ENCODE measurements at places on chromosomes 1 and 21.

DNA sequence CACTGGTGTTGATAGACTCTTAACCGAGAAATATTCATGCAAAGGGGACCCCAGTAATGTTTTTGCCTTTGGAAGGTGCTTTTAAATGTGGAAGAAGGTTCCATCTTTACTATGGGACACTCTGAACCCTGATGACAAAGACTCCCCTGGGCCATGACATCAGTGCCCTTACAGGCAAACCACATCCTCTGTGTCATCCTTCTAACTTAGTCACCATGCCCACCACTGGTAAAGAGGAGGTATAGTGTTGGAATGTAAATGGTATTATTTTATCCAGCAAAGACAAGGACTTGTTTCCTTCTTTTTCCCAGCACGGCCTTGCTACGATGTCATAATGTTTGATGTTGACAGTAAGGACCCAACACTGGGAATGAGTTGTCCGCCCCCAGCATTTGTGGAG lies 12.6 kb downstream of the METTL13 start:
- DNase-seq = no peak

GRCh38 chr1:233443040-233443760 lies 115.7 kb downstream of the MAP3K21 start:
- DNase-seq = no peak

DNA sequence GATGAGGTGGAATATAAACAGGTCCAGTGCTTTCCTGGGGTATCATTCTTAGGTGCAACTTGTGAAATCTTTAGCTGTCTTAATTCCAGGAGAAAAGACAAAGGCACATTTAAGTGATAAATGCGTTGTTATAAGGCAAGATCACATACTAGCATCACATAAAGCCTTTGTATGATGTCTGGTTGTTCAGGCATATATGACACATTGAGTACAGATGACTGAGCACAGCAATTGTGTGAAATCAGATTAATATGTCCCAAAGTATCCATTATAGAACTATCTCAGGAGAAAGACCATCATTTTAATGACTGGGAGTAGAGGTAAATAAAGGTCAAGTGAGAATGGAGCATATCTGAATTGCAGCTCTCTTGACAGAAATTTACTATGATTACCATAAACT lies 205.1 kb downstream of the PTGER3 start:
- DNase-seq = no peak

DNA sequence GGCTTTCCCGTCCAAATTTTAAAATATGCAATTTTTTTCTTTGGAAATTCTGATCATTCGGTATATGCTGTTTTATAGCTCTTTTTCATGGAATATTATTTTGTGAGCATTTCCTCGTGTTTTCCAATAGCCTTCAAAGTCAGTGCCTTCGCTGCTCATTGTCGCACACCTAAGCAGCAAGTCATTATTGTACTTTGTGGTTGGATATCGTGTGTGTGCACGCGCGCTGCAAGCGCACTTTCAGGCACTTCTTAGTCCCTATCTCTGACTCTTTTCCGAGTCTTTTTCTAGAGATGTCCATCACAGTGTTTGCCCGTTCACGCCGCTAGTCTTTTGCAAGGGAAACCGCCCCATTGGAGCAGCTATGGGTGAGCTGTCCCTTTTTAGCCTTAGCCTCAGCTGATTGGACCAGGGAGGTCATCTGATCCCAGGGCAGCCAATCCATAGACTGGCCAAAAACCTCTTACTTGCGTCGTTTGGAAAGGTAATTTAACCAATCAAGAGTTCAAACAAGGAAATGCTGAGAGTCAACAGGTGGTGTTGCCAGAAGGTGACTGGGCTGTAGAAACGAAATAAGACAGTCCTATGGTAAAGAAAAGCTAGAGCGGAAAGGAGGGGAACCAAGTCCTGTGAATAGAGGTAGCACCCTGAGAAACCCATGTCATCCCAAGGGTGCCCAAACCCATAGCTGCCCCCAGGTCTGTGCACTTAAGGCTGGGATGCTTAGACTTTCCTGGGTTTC lies 710 bp upstream of the HYI start:
- no peak for DNase-seq

GRCh38 chr1:194684636-194685035 lies 1498.2 kb upstream of the B3GALT2 start:
- DNase-seq = no peak

DNA sequence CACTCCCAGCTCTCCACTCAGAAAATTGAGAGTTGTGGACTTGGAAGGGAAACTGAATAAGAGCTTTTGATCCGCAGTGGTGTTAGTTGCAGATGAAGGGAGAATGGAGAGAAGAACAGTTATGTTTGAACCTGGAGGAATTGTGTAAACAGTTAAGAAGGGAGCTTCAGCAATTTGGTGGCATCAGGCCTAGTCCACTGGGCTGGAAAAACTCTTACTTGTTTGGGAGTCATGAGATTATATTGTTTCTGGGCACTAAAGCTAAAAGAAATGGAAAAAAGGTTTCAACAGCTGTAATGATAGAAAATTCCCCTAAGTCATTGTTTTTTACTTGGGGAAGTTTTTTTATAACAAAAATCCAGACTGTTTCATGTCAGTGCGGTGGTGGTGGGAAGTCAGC lies 256.1 kb upstream of the C1orf87 start:
- no peak for DNase-seq

- peak; percentile 80 for DNase-seq
Measured at GRCh38 chr1:205961991-205962820, 18.9 kb upstream of the SLC26A9 start.

DNA sequence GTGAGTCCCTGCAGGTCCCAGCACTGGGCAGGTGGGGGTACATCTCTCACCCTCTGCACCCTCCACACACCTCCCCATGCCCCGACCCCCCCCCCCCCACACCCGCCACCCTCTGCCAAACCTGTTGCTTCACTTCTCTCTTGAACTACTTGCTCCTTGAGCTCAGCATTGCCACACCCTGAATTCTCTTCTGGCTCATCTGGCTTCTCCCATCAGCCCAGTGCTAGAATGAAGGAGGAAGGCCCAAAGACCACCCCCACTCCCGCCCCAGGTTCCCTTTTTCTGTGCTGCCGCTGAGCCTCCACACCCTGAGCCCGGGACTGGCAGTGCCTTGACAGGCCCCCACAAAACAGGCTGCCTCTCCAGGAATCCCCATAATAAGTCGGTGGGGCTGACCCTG lies 6.4 kb upstream of the TNNI1 start:
- DNase-seq = no peak

DNA sequence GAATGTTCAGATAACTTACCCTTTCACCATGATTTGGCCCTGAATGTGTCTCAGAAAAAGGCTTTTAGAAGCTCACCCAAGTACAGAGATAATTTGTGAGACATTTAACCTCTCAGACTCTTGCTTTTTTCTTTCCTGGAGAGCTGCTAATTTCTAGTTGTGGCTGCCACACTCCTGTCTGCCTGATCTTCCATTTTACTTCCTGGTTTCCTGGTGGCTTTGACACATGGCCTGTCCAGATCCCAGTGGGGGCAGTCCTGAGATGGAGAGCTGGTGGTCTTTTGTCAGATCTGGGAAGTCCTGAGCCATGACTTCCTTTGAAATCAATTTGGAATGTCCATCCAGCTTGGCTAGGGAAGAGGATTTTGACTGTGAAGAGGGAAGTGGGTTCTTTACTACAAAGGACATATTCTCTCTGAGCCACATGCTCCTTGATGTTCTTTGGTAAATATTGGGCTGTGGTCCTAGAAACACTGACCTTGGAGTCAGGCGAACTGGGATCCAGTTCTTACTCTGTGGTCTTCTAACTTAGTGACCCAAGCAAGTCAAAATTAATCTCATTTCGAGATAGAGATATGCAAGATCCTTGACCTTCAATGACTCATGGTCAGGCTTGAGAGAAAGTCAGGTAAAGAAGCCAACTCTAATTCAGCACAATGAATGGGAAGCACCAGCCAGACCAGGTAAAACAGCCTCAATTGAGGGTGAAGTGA lies 78.0 kb upstream of the HSD17B7 start:
- no peak for DNase-seq

GRCh38 chr1:225299624-225300023 lies 128.2 kb downstream of the LBR start:
- no peak for DNase-seq

DNA sequence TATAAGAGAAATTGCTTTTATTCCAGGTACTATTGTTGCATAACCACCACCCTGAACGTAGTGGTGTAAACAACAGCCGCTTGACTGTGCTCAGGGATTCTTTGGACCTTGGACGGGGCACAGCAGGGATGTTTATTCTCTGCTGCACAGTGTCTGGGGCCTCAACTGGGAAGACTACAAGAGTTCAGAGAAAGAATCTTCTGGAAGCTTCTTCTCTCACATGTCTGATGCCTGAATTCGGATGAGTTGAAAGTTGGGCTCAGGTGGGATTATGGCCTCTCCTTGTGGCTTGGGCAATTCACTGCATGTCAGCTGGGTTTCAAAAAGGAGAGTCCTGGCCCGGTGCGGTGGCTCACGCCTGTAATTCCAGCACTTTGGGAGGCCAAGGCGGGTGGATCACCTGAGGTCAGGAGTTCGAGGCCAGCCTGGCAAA lies 19.0 kb upstream of the SSBP3 start:
- no peak for DNase-seq

- DNase-seq = no peak
Measured at GRCh38 chr1:81809808-81810207, 9.1 kb downstream of the ADGRL2 start.

- no peak for DNase-seq
Measured at GRCh38 chr21:46136739-46137349, 18.5 kb downstream of the FTCD start.

- DNase-seq = no peak
Measured at GRCh38 chr1:210477328-210477924, 148.7 kb downstream of the HHAT start.

GRCh38 chr21:37214952-37215351 lies 52.2 kb downstream of the VPS26C start:
- DNase-seq = no peak

Data from RWPE2 (cell line).